Ecto neural progenitor cell (in vitro differentiated cells): ENCODE measurements at places on chromosomes 12 and 14.

DNA sequence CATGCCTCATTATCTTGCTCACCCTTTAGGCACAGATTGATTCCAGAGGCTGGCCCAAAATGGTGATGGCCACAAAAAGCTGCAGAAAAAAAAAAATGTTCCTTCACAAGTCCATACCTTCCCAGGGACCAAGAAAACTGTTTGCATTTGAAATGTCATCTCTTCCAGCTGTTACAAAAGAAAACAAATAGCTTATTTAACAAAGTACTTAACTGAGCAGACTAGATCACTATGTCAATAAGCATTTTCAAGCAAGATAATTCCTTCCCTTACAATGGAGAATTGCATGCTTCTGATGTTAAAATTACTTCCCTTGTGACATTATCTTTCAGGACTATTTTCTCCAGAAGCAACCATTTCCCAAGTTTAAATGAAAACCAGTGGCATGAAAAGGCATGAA, 377.9 kb upstream of the KITLG start:
- DNase-seq, result no peak

- no peak for DNase-seq
Measured at GRCh38 chr12:46773586-46774321, 52.0 kb downstream of the SLC38A4 start.

DNA sequence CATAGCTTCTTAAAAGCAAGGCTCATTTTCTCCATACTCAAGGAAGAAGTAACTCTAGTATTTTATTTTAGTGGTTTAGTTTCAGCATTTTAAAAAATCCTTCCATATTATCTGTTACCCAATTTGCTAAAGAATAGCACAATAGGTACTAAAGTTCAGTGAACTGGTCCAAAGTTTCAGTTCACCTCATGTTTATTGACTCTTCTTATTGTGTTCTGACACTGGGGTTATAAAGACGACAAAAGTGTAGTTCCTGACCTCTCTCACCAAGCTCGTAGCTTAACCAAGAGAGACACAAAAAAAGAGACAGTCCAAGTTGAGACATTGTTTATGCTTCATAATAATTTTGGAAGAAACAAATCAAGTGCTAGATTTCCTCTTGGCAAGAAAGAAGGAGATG, 40.8 kb upstream of the SLC38A2 start:
- no peak for DNase-seq

- DNase-seq, result no peak
Measured at GRCh38 chr14:105059035-105059924, 6.0 kb downstream of the GPR132 start.

DNA sequence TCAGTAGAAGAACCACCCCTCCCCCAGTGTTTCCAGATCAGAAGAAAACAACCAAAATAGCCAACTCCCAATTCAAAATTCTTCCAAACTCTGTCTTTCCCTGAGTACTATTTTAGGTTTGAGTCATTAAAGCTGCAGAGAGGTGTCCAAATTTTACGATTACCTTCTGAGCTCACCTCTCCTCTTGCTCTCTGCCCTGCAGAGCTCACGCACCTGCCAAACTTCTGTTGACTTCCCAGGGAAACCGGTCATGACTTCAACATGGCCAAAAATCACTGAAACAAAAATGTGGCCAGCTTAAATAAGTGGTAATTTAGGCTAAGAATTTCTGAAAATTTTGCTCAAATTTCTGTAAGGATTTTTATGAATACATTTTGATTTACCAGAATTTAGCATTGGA, 70.9 kb upstream of the OTX2 start:
- DNase-seq, result no peak

GRCh38 chr14:34135492-34135891, 184.6 kb upstream of the EGLN3 start:
- no peak for DNase-seq

GRCh38 chr12:106982229-106982628, 4.7 kb downstream of the MTERF2 start:
- no peak for DNase-seq

DNA sequence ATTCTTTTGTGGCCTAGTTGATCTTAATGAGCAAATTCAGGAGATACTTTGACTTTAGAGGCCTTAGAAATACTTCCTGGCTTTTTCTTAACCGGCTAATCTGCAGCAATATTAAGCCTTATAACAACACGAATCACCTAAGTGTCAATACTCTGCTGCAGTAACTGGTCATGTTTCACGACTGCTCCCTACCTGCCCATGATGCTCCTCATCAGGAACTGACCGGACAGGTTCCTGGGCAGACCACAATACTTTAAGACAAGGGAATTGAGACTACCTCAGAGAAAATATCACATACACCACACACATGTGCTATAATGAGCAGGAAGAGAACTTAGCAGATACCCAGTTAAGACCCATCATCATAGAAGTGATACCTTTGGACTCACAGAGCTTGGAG, 211.9 kb upstream of the BMP4 start:
- DNase-seq, result no peak

- DNase-seq, result no peak
Measured at GRCh38 chr12:119598159-119598558, 4.6 kb downstream of the TMEM233 start.

GRCh38 chr14:71483154-71483553, 449.1 kb upstream of the RGS6 start:
- no peak for DNase-seq

- no peak for DNase-seq
Measured at GRCh38 chr12:70048521-70049250, 194.5 kb upstream of the CNOT2 start.

DNA sequence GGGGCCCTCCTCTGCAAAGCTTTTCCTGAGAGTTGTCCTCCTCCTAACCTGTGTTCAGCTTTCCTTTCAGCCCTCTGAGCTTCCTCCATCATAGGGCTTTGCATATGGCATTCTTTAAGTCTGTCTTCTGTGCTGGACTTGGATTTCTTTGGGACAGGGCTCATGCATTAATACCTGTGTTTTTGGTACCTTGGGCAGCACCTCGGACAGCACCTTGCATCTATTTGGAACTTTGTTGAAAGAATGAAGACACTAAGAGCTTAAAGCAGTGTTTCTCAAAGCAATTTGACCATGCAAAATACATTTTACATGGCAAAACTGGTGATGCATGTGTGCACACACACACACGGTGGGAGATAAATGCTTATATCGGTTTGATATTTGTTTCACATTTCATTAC, 115.0 kb upstream of the SRRM4 start:
- DNase-seq, result no peak

- DNase-seq, result no peak
Measured at GRCh38 chr12:12927211-12928079, 24.5 kb downstream of the GPRC5D start.

- no peak for DNase-seq
Measured at GRCh38 chr12:109988903-109989302, 7.3 kb downstream of the GIT2 start.

DNA sequence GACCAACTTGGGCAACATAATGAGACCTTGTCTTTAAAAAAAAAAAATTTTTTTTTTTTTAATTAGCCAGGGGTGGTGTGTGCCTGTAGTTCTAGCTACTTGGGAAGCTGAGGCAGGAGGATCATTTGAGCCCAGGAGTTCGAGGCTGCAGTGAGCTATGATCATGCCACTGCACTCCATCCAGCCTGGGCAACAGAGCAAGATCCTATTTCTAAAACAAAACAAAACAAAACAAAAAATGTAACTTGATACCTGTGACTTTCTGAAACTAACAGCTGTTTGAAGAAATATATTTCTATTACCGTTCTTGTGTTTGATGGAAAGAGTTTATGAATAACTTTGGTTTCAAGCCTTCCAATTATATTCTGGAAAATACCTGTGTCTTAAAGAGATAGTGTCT, 1.7 kb upstream of the ACACB start:
- no peak for DNase-seq

- no peak for DNase-seq
Measured at GRCh38 chr12:24814379-24815113, 134.4 kb downstream of the BCAT1 start.

- no peak for DNase-seq
Measured at GRCh38 chr12:130460611-130461446, 123.1 kb downstream of the PIWIL1 start.

DNA sequence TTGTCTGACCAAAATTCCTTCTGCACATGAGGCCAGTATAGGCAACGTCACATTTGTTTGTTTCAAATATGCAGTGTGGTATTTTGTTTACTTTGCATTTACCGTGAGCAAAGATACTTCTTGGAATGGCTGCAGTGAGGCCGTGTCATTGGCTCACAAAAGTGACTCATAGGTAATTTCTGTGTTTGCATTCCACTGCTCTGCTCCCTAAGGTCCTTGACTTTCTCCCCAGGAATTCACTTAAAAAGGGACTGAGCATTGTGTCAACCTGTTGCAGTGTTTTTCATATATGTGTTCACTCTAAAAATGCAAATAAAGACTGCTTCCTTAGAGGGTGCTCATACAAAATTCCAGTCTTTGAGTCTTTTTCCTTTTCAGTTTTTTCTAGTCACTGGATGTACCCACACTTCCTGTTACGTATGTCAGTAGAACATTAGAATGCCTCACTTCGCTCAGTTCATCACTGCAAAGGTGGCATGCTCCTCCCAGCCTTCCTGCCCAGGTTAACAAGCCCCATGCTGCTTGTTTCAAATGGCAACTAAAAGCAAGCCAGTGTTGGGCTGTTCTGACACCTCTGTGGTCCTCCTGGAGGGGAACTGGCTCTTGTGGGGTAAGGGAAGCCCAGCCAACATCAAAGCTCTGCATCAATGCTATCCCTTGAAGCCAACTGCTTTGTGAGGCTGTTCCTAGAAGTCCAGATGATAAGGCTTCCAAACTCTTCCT, 9.1 kb downstream of the C12orf76 start:
- no peak for DNase-seq

- no peak for DNase-seq
Measured at GRCh38 chr14:97748616-97749015, 951.4 kb downstream of the VRK1 start.

DNA sequence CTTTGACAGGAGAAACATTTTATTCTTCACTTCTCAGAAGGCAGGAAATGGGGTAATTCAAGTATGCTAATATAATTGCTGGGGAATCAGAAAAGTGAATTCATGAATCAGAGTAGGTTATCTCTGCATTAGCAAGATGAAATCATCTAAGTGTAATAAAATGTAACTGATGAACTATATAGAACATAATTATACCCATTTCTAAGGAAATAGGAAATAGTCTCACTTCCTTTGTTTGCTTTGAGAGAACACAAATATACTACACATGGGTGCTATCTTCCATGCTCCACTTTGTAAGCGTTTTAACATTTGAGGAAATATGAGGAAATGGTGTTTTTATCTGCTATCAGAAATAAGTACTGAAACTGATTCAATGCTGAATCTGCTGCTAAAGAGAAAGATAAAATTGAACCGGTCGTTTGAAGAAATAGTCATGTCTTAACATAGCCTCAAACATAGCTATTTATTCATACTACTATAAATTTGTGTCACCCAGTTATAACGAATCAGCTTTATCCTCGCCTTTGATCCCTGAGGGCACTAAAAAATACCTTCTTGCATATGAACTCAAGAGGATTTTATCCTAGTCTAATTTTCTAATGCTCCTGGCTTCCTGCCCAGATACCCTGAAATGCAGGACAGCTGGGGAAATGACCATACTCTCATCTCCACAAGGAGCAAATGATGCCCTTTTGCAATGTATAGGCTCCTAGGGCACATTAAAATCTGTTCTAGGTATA, 696.0 kb downstream of the C12orf50 start:
- no peak for DNase-seq

DNA sequence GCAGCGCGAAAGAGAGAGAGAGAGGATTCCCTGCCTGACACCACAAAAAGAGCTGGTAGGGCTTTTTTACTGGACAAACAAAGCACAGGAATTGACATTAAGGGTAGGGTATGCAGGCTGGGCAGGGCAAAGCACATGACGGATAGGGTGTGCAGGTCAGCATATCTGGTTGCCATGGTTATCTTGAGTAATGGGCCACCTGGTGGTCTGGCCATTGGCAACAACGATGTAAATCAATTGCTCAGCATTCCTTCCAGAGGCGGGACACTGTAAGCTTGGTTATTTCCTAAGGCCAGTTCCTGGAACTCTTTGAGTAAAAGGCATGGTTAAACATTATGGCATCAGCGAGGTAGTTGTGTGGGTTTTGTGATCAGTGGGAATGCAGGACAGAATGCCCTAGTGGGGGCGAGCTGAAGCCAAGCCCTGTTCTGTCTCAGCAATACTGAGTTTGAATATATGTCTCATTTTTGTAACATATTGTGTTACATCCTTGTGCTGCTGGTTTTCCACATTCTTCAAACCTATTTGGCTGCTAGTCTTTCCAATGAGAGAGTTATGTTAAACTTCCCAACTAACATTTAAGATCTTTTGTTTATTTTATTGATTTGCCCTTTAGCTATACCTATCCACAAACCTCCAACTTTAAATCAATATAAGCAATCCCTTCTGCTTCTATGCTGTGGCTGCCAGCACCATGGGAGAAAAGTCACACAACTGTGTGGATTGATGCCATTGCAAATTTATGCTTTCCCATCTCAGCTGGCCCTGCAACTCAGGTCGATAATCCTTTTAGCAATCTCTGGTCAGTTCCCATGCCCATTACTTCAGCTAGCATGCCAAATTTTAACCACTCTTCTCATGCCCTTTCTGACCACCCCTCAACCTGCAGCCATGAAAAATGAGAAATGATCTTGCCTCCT, 396.7 kb upstream of the PDE3A start:
- peak; percentile 78 for DNase-seq
